T-helper 17 cell (primary cell): ENCODE measurements at places on chromosomes 7 and 10.

- no peak for DNase-seq
These were observed 31.1 kb downstream of the WASL start for GRCh38 chr7:123717689-123718088.

DNA sequence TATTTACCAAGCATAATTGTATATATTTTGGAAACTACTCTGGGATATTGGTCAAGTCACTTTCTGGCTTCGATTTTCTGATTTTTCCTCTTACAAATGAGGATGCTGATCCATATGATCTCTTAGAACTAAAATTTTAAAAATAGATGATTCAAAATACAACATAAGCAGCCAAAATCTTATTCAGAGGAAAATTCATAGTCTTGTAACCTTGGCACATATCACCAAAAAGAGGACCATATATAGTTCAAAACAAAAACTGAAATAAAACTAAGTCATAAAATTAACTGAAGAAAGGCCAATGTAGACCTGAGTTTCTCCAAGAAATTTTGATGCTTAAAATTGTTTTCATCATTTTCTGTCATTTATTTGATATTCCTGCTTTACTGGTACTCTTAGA lies 768.3 kb downstream of the SORCS3 start:
- no peak for DNase-seq

- no peak for DNase-seq
These were observed 233.1 kb upstream of the CSTF2T start for GRCh38 chr10:51932530-51932929.

DNA sequence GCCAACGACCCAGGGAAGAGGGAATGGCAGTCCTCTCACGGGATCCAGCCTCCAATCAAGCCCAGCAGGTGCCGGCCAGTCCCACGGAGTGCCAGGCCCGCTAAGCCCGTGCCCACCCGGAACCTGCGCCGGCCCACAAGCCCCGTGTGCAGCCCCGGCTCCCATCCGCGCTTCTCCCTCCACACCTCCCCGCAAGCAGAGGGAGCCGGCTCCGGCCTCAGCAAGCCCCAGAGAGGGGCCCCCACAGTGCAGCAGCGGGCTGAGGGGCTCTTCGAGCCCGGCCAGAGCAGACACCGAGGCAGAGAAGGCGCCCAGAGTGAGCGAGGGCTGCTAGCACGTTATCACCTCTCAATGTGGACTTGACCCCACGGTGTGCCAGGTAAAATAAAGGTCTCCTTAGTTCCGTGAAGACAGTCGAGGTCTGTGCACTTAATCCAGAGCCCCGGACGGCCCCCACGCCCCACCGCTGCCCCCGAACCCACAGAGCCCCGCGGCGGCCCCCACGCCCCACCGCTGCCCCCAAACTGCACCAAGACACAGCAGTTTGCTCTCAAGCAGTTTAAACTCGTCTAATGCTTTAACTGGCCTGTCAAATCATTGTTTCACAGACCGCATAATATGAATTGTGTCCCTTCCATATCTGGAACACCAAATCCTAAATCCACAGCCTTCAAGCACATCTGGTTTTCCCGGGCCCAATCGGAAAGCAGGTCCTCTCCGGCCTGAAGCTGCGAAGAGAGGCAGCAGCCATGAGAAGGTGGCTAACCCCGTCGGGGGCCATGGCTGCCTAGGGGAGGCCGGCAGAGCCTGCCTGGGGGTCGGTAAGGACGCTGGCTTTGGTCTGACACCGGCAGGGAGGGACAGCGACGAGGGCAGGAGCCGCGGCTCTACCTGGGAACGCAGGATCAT lies 307.8 kb downstream of the PTPRN2 start:
- DNase-seq: no peak

GRCh38 chr7:12635830-12636229 lies 51.6 kb upstream of the ARL4A start:
- no peak for DNase-seq

DNA sequence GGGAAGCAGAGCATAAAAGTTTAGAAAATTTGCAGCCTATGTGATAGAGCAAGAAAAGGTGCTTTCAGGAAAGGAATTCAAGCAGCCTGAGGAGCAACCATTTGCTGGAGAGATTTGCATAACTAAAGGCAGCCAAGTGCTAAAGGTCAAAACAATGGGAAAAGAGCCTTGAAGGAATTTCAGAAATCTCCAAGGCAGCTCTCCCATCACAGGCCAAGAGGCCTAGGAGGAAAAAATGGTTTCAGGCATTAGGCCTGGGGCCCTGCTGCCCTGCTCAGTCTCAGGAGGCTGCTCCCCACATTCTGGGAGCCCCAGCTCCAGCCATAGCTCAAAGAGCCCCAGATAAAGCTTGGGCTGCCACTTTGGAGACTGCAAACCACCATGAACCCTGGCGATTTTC lies 95.9 kb upstream of the UNC5B start:
- no peak for DNase-seq

DNA sequence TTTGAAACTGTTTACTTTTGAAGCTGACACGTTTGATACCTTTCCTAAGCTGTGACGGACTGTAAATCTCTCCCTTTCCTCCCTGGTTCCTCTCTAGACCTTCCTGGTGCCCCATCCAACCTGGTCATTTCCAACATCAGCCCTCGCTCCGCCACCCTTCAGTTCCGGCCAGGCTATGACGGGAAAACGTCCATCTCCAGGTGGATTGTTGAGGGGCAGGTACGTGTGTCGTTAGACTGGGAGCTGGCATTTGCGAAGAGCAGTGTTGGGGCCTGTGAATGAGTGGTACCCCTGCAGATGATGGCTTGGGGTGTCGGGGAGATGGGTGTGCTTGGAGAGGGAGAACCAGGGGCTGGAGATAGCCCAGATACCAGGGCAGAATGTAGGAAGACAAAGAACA lies 602.7 kb upstream of the FOXK1 start:
- no peak for DNase-seq

DNA sequence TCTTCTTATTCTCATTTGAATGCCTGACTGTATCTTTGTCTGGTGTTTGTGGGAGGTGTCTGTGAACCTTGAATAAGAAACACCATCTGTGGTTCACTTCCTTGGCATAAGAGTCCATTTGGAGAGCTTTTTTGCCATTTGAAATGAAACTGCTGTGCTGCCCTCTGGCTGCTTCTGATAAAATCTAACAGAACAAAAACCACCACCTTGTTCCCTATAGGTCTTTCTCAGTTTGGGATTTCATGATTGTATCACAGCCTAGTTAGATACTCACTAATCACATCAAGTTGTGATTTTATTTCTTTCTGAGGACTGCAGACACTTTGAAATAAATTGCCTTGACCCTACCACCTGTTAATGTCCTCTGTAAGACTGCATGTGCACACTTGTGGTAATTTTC lies 102.7 kb upstream of the FAM13C start:
- DNase-seq: no peak

DNA sequence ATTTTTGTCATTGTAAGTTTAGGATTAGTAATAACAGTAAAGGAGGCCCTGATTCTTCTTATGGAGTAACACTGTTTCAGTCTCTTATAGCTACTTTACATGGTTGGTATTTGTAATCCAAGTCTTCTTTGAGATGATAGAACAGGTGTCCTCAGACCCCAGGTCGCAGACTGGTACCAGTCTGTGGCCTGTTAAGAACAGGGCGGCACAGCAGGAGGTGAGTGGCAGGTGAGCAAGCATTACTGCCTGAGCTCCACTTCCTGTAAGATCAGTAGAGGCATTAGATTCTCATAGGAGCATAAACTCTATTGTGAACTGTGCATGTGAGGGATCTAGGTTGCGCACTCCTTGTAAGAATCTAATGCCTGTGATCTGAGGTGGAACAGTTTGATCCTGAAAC lies 77.3 kb downstream of the STK31 start:
- DNase-seq: no peak
